Right cardiac atrium (tissue), 5 donors: ENCODE measurements at places on chromosomes 11 and 22. TPM values are rescaled to one million over a fixed set of nuclear protein-coding genes. Genes with fewer than 3 reads are reported as not detected.
A peak's percentile ranks its signal among the peaks of the same experiment; 100 is the strongest.

DNA sequence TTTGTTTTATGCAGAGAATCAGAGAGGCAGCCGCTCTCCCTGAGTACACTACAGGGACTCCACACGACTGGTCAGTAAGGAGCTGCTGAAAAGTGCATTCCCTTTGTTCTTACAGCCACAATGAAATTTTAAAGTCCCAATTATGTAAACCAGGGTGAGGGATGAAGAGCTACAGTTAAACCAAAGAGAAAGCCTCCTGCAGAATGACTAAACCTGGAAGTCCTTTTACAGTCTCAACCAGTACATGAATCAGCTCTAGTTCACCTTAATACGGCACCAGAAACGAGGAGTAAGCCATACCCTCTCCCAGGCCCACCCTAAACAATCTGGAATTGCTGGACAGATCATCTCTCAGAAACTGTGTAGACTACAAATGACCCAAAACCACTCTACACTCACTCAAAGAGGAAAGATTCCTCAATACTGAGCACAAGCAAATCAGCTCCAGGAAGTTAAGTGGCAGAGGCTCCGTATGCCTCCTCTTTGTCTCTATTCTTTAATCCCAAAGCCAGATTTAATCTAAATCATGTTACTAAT is 113.1 kb downstream of the RBFOX2 start:
- no peak for DNase-seq

DNA sequence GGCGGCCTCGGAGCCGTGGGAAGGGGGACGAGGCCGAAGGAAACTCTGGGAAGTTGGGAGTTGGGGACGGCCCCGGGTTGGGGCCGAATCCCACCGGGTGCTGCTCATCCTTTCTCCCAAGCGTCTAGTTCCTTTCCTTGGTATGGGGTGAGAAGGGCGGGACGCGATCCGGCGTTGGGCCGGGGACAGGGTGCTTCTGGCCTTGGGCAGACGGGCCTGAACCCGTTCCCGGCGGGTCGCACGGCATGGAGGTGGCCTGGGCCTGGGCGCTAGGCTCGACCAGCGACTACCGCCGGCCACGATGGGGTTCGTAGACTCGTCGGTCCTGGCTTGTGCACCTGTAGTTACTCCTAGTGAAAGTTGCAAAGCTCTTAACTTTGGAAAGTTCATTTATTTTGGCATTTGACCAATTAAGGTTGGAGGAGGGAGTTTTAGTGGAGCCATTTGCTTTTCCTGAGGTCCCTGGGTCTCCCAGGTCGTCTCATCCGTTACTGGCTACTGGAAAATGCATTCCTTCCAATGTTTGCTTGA is 1.0 kb downstream of the SYT9 start:
- peak; percentile 33 for DNase-seq

DNA sequence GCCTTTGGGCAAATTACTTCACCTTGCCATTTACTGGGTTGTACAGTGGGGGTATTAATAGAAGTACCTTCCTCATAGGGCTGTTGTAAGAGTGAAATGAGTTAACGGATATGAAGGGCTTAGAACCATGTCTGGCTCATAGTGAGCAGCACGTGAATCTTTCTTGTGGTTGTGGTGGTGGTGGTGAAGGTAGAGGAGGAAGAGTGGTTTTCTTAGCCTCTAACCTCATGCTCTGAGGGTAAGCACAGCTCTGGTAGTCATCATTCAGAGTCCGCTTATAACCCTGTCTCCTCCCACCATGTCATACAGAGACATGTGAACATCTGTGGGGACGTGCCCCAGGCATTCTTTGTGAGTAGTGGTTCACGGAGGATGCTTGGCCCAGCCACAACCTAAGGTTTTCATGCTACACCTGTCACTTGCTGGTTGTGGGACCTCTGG is 43.6 kb downstream of the TEAD1 start:
- no peak for DNase-seq

- DNase-seq: no peak
Observed at GRCh38 chr11:124474079-124474478, 28.6 kb upstream of the OR8B8 start.

DNA sequence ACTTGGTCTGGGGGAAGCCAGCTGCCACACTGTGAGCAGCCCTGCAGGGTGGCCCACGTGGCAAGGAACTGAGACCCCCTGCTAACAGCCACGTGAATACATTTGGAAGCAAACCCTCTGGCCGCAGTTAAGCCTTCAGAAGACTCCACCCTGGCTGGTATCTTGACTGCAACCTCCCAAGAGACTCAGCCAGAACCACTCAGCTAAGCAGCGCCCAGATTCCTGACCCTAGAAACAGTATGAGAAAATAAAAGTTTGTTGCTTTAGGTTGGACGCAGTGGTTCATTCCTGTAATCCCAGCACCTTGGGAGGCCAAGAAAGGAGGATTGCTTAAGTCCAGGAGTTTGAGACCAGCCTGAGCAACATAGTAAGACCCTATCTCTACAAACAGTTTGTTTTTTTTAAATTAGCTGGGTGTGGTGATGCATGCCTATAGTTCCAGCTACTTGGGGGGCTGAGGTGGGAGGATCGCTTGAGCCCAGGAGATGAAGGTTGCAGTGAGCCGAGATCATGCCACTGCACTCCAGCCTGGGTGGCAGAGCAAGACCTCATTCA is 8.7 kb downstream of the ZMAT5 start:
- DNase-seq: no peak

DNA sequence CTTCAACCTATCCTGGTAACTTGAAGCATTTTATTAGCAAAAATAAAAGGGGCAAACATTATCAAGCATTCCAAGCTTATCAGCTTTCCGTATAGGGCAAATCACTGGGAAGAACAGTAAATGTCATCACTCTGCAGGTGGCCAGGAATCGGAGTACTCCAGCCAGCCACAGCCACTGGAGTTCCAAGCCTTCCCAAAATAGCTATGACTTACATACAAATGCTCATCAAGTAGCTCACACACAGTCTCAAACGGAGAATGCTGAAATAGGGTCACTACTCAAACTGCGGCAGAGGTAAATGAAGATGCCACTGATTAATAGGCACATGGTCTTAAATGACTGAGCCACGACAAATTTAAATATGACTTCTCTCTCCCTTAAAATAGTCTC is 2.1 kb downstream of the USP28 start:
- DNase-seq: no peak

- DNase-seq: no peak
Observed at GRCh38 chr11:6746086-6746618, 25.6 kb downstream of the OR2AG2 start.

GRCh38 chr11:132026746-132027145 is 656.3 kb downstream of the NTM start:
- DNase-seq: no peak

DNA sequence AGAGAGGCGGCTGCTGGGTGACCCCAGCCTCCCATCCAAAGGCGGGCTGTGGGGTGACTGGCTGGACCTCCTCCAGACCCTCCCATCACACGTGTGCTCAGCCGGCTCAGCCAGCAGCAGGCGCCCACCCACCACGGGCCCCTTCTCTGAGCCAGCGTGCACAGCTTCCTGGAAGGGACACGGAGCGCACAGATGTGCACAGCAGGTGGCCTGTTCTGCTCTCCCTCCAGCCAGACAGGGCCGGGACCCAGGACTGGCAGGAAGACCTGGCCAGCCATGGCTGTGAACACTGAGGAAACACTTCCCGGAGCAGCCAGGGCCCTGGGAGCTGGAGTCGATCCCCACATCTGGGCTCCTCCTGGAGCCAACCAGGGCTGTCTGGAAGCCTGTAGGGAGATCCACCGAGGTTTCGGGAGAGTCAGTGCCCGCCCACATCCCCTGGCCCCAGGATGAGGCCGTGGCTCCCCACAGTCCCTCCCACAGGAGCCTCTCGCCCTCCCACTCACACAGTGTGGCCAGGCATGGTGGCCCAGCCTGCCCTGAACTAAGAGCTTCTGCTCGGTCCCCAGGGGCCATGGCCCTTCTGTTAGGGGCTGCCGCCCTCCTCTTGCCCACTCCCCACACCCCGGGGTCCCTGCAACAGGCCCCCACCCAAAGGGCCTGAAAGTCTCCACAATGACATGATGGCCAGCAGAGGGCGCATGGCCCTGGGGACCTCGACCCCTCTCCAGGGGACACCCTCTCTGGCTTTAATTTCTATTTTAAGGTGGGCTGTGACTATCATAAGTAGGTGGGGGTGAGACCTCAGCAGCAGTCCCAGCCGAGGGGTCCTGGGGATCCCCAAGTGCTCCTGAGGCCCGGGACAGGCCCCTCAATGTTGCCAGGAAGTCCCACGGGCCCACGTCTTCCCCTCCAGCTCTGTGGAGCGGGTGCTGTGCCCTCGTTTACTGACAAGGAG is 90.6 kb upstream of the FGF3 start:
- DNase-seq: peak; percentile 14

DNA sequence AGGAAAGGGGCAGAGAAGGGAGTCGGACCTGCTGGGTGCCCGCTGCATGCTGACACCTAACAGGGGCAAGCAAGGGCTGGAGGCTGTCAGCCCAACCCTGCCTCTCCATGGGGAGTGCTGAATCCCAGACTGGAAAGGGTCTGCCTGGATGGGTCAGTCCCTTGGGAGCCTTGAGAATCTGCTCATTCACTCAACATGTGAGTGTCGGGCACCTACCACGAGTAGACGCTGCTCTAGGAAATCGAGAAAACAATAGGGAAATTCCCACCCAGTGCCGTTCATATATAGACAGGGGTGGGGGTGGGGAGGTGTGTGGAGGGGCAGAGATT is 4.4 kb upstream of the CTSD start:
- no peak for DNase-seq

PATE4 gene
- total RNA-seq: not detected

SLC22A12 gene
- total RNA-seq: not detected

PLCB3 gene
- total RNA-seq: 14.2 TPM

ZP1 gene
- not detected for total RNA-seq
